ENCODE measurements at places on chromosomes 1 and 21. TPM values are rescaled to one million over a fixed set of nuclear protein-coding genes. Genes with fewer than 3 reads are reported as not detected.

CR2 gene
- total RNA-seq = not detected

GNAI3 gene
- total RNA-seq = 12.9 TPM

IVL gene
- total RNA-seq = not detected

FYB2 gene
- total RNA-seq = 3.9 TPM

GJA9 gene
- total RNA-seq = not detected

CCDC181 gene
- 15.2 TPM for total RNA-seq

CCDC27 gene
- total RNA-seq = not detected

IL20 gene
- not detected for total RNA-seq

CAPN9 gene
- not detected for total RNA-seq

SLAMF6 gene
- not detected for total RNA-seq

BMP8B gene
- total RNA-seq = 1.4 TPM

TFF2 gene
- total RNA-seq = not detected

AVPR1B gene
- 0.23 TPM for total RNA-seq

LPGAT1 gene
- 88.1 TPM for total RNA-seq

EDN2 gene
- not detected for total RNA-seq

AKNAD1 gene
- total RNA-seq = 2.8 TPM

TTC13 gene
- total RNA-seq = 63.0 TPM

MTF2 gene
- total RNA-seq = 69.7 TPM

RNU1-2 gene
- total RNA-seq = under 0.01 TPM

TRIM58 gene
- 8.3 TPM for total RNA-seq

BNIPL gene
- 0.23 TPM for total RNA-seq

CD48 gene
- 0.46 TPM for total RNA-seq

KLHDC8A gene
- total RNA-seq = 28.8 TPM

DNASE2B gene
- 0.23 TPM for total RNA-seq

IQGAP3 gene
- total RNA-seq = 3.5 TPM

GNPAT gene
- 59.3 TPM for total RNA-seq

CD247 gene
- total RNA-seq = 4.8 TPM

CSRP1 gene
- total RNA-seq = 32.1 TPM

RIPPLY3 gene
- 0.23 TPM for total RNA-seq

TMEM79 gene
- total RNA-seq = 2.1 TPM

FCAMR gene
- not detected for total RNA-seq

ACTL8 gene
- 0.23 TPM for total RNA-seq

MIER1 gene
- total RNA-seq = 34.1 TPM

FMN2 gene
- total RNA-seq = 46.8 TPM

DISP1 gene
- 8.5 TPM for total RNA-seq

DR1 gene
- total RNA-seq = 34.4 TPM

SMCP gene
- not detected for total RNA-seq

S100A3 gene
- not detected for total RNA-seq

CFHR1 gene
- total RNA-seq = 2.5 TPM

ATP6V1G3 gene
- total RNA-seq = not detected

GCLM gene
- 12.9 TPM for total RNA-seq

OR2T11 gene
- total RNA-seq = not detected

VCAM1 gene
- 51.0 TPM for total RNA-seq

LRRC53 gene
- total RNA-seq = 0.23 TPM

PM20D1 gene
- not detected for total RNA-seq

HSD3B1 gene
- not detected for total RNA-seq

TRABD2B gene
- under 0.01 TPM for total RNA-seq

CR1L gene
- not detected for total RNA-seq

EPHB2 gene
- 36.9 TPM for total RNA-seq

KLF17 gene
- 0.46 TPM for total RNA-seq

RSPH1 gene
- total RNA-seq = 9.9 TPM

TCHHL1 gene
- not detected for total RNA-seq

PSMB4 gene
- total RNA-seq = 312 TPM

MYBPH gene
- not detected for total RNA-seq

RPS27 gene
- 1,449 TPM for total RNA-seq

OR2W3 gene
- 6.0 TPM for total RNA-seq

TAS1R2 gene
- not detected for total RNA-seq

GUCA2B gene
- total RNA-seq = not detected

CCT3 gene
- 279 TPM for total RNA-seq

PRDM16 gene
- total RNA-seq = 3.2 TPM

All from diencephalon (tissue), 1 donor.